T-helper 9 cell (primary cell): ENCODE measurements at places on chromosomes 2 and 18.

- no peak for DNase-seq
Measured at GRCh38 chr2:219632760-219633105, 5.3 kb downstream of the SLC4A3 start.

DNA sequence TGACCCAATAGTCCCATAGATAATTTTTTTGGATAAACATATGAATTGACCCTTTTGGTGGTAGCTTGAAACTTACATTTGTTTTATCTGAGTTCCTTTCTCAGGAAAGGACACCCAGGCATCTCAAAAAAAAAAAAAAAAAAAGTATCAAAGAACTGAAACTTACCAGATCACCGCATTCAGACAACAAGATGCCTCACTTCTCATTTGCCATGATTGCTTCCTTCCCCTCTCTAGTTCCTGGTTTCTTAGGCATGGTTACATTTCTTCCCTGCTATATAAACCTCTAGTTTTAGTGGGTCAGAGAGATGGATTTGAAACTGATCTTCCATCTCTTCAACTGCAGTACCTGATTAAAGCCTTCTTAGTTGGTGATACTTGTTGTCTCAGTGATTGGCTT, 240.1 kb downstream of the ACKR3 start:
- no peak for DNase-seq

- no peak for DNase-seq
Measured at GRCh38 chr18:9353596-9353995, 19.0 kb downstream of the TWSG1 start.

- no peak for DNase-seq
Measured at GRCh38 chr18:46622999-46623398, 34.0 kb downstream of the LOXHD1 start.

DNA sequence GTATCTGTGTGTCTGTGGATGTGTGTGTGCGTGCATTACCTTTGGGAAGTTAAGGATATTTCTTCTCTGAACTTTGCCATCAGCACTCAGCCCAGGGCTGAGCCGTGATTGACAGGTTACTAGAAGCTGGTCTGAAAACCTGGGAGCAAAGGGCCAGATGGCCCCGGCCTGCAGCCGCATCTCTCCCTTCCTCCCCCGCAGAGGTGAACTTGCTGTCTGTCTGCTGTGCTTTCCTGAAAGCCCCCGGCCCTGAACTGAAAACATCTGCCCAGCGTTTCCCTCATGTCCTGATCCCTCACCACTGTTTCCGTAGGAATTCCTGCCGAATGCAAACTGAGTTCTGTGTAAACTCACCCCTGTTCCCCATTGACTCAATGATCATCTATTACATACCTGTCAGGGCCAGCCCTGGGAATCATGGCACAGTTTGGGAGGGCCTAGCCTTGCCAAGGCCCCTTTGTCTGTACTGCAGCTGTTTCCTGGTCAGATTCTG, 45.8 kb downstream of the MYCN start:
- DNase-seq = no peak

DNA sequence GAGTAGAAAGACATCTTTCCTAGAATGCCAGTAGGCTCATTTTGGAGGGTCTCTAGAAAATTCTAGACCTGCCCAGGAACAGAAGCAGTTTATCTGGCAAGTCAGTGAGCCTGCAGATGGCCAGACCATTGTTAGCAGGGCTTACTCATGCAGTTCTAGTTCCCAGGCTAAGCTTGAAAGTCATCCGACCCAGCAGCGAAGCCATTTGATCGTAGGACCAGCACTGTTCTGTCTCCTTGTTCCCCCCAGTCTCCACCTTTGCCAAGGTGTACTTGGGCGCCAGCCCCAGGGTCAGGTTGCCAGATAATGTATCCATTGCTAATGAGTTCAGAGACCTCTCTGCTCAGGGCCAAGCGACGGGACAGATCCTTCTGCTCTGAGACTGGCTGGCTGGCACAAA, 70.1 kb downstream of the EPAS1 start:
- no peak for DNase-seq

DNA sequence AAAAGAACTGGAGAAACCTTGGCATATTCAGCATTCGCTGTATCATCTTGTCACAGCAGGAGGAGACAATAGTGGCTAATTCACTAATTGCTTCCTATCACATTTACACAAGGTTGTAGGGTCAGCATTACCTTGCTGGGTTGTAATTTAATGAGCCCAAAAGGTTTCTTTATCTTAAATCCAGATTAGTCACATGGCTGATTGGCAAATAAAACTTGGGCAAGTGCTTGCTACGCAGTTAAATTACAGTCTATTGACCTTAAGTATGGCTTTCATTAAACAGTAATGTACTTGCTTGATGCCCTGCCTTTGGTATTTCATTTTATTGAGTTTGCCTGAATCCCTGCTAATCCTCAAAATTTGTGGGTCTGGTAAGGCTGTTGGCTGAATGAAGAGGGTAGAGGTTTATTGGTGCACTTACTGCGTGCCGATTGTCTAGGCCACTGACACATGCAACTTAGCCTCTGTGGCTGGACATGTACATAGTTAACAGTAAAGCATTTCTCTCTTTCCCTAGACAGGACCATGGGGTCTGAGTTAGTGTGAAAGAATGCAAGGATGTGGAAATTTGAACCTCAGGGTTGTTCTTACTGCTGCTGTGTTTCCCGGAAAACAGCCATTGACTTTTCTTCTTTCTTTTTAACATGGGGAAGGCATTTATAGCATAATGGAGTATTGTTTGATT, 34.3 kb downstream of the FMNL2 start:
- no peak for DNase-seq

- no peak for DNase-seq
Measured at GRCh38 chr18:10100941-10101701, 187.3 kb downstream of the VAPA start.
